CD4-positive, alpha-beta T cell treated with Interleukin-17A for 1 hour (primary cell): ENCODE measurements at places on chromosomes 13 and 19.

GRCh38 chr19:49441210-49441959 lies at the start of gene SLC17A7:
TSS of gene SLC17A7 (minus strand) at chr19:49441527. CDS start at chr19:49441379, 148 bp downstream.
- DNase-seq: peak; percentile 53

DNA sequence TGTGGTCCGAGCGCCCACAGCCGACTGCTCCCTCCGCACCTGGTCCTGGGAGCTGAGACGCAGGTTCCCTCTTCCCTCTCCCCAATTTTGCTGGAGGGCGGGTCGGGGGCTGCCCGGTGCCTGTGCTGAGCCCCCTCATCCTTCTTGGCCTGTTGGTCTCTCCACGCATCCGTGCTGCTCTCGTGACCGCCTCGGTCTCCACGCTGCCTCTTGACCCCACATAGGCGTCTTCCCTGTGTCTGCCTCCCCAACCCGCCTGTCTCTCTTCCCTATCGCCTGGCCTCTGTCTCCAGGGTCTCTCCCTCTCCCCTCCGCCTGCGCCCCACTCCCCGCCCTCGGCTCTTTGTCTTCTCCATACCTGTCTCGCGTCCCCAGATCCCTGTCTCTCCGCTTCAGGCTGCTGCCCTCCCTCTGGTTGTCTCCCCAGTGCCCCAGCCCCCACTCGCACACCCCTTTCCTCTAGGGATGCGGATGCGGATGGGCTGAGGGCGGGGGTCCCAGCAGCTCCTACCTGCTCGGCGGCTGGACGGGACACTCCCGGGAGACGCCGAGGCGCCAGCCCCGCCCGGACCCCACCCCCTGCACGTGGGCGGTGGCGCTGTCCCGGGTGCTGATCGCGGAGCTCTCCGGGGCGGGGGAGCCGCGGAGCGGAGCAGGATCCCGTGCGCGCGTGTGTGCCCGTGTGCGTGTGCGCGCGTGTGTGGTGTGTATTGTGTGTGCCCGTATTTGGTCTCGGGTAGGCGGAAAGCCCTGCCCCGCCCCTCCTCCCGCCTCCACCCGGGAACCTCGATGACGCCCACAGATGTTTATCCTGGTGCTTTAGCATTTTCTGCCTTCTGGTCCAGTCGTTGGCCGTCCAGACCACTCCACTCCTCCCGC lies at the start of gene SYT5:
Gene SYT5, minus strand, starts transcription at position 684 of the 879 bp plus-strand sequence. CDS start 1,248 bp downstream, outside the sequence.
- peak; percentile 63 for DNase-seq

DNA sequence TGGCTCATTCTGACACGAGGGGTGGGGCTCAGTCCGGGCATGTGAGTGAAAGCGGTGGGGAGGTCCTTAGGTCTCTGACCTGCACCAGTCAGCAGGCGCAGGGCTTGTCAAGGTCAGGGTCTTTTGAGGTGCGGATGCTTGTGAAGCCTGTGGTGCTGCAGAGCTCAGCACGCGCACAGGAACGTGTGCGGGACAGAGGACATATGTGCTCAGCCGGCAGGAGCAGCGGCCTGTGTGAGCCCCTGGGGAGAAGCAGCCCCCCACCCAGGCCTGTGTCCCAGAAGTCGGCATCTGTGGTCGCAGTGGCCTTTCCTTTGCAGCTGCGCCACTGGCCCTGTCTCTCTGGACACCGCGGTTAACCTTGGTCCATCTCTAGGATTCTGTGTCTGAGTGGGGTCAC lies 30.9 kb downstream of the ATP4B start:
- no peak for DNase-seq

GRCh38 chr19:29569038-29569911 lies 36.8 kb upstream of the POP4 start:
- DNase-seq: no peak

DNA sequence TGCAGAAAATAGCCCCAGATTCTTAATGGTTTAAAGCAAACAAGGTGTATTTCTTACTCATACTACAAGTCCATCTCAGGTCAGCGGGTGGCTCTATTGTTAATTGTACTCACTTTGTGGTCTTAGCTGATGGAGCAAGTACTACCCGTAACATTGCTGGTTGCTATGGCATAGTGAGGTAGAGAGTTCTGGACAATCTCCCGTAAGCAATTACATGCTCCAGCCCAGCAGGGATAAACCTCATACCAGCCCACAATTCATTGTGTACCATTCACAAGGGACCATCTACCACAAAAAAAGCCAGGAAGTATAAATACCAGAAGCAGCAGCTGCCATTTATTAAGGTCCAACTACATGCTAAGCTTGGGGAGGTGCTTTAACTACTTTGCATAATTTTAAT lies 167.1 kb downstream of the PCDH9 start:
- no peak for DNase-seq

GRCh38 chr19:48553676-48554384 lies 1.9 kb downstream of the SULT2B1 start:
- no peak for DNase-seq

DNA sequence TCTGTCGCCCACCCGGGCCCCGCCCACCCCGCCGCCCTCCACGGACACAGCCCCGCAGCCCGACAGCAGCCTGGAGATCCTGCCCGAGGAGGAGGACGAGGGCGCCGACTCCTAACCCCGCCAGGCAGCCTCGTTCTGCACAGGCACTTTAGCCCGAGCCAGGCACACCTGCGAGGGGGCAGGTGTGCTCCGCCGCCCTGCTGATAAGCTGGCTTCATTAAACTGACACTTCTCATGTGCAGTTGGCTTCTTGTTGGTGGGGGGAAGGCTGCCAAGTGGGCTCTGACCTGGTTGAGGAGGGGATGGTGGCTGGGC lies 8.2 kb downstream of the IL4I1 start:
- no peak for DNase-seq

- DNase-seq: no peak
Measured at GRCh38 chr13:23778002-23778652, 111.1 kb downstream of the MIPEP start.

GRCh38 chr19:1250437-1251260 lies 2.3 kb downstream of the MIDN start:
- DNase-seq: peak; percentile 71

- DNase-seq: no peak
Measured at GRCh38 chr13:98110749-98111148, 32.1 kb upstream of the FARP1 start.
